Suppressor macrophage treated with lipopolysaccharide for 4 hours (primary cell): ENCODE measurements at places on chromosomes 6 and 20.

DNA sequence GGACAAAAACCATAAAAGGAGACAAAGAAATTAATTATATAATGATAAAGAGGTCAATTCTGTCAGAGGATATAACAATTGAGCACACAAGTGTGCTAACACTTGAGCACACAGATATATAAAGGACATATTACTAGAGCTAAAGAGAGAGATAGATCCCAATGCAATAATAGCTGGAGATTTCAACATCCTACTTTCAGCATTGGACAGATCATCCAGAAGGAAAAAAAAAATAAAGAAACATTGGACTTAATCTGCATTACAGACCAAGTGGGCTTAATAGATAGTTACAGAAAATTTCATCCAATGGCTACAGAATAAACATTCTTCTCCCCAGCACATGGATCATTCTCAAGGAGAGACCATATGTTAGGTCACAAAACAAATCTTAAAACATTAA lies 9.9 kb downstream of the VNN1 start:
- no peak for DNase-seq

- DNase-seq: peak; percentile 22
Observed at GRCh38 chr6:34616227-34616585, 60.1 kb upstream of the SPDEF start.

DNA sequence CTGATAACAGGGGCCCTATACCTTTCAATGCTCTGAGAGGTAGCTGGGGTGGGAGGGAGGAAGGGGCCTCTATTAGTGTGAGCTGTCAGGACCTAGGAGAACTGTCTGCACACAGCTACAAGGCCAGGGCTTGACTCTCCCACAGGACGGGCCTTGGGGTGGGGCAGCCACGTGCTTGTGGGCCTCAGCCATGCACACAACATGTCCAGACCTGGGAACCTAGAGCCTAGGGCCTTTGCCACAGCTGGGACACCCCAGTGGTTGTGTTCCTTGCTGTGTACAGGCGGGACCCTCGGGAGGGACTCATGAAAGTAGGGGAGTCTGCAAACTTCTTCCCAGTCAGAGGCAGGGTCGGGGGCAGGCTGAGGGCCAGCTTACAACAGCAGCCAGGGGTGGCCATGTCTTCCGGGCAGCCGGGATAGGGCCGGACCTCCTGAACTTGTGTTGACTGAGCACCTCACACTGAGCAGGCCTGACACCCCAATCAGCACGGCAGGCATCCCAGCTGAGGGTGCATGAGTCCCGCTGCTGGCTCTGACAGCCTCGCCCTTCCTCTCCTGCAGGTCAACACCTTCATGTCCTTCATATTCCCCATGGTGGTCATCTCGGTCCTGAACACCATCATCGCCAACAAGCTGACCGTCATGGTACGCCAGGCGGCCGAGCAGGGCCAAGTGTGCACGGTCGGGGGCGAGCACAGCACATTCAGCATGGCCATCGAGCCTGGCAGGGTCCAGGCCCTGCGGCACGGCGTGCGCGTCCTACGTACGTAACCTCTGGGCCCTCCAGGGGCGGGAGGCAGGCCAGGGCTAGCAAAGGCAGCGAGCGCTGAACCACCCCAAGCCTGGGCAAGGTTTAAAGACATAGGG lies 41.9 kb upstream of the MRGBP start:
- DNase-seq: no peak

DNA sequence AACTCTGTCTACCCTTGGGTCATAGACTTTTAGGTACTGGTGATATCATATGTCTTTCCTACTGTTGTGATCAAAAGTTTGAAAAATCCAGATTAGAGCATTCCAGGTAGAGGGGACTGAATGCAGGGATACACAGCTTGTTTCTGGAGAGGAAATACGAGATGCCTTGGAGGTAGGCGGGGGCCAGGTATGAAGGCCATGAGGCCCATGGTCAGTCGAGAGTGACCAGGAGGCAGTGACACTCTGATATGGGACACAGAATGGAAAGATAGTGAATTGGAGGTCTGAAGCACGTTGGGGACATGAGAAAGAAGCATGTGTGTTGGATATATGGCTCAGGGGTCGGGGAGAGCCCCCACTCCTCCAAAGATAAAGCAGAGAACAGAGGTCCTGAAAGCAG lies 16.1 kb upstream of the SRSF3 start:
- DNase-seq: no peak

DNA sequence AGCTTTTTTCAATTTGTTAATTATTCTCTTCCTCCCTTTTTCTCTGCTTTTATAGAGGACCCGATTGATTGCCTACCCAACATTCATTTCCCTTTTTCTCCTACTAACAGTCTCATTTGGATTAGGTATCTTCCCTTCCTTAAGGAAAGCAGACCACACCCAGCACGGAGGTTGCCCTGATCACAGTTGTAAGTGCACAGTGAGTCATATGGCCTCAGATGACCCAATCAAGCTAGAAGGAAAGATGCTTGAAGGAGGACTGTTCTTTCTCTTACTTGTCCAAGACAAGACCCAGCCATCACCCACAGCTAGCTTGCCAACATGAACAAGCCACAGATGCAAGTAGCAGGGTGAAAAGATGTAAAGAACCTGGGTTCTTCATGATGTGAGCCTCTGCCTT lies 518.6 kb downstream of the PKHD1 start:
- no peak for DNase-seq

DNA sequence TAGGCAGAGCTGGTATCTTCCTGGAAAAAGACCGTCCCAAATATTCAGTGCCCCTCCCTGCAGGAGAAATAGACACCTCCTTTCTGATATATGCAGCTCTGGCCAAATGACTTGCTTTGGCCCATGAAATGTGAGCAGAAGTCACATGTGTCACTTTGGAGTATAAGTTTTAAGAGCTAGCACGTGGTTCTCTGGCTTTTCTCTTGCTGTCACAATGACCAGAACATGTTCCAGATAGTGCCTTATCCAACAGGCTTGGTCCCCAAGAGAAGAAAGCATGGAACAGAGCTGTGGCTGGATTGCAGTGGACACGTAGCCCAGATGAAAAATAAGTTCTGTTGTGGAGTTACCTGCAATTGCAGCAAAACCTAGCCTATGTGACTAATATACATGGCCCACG lies 40.4 kb downstream of the UNC5CL start:
- no peak for DNase-seq

DNA sequence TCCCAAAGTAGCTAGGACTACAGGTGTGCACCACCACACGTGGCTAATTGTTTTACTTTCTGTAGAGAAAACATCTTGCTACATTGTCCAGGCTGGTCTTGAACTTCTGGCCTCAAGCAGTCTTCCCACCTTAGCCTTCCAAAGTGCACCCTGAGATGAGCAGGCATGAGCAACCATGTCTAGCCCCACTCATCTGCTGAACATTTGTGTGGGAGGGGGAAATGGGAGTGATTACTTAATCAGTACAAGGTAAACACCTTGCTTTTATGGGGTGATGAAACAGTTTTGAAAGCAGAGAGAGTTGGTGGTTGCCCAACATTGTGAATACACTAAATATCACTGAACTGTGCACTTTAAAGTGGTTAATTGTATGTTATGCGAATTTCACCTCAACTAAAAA lies 5.3 kb downstream of the APMAP start:
- no peak for DNase-seq

GRCh38 chr20:24779946-24780345 lies 169.1 kb upstream of the CST7 start:
- DNase-seq: no peak

DNA sequence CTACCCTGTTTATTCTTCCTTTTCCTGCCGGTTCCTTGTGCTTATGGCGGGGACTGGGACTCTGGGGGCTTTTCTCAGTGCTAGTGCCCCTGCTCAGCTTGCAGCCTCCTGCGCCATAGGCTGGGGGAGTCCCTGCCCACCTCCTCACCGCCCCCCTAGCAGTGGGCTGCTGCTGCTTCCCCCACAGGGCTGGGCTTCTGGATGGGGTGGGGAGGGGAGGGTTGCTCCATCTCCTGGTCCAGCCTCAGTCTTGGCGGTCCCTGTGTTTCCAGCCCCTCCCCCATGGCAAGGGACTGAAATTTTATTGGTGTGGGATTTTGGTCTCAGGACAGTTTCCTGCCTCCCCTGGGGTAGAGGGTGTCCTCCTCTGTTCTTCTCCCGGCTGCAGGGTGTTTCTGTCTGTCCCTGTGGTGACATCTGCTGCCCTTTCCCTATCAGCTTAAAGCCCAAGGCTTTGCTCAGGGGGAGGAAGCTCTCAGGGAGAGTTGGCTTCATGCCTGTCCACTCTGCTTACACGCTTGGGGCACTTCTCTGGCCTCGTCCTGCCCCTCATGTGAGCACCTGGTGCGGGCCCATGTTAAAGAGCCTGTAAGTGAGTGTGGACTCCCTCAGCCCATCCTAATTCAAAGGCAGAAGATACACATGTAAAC lies 100.6 kb downstream of the HIVEP1 start:
- no peak for DNase-seq

GRCh38 chr6:126152372-126152745 lies 166.0 kb downstream of the TRMT11 start:
- no peak for DNase-seq

DNA sequence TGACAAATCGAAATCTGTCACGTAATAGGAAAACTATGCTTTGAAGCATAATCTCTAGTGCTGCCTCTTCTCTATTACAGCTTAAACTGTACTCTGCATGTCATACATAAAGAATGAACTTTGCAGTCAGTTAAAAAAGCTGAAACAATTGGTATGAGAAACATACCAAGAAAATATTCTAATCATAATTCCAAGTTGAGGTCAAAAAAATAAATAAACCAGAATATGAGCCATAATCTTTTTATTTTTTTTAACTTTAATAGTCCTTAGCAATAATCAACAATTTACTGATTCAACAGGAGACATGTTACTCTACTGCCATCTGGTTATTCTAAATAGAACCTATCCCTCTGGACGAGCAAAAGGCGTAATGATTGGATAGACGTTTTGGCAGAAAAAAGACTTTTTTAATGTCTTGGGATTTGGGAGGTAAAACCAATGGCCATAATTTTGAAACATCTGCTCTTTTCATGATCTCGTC lies 224.4 kb upstream of the FLRT3 start:
- no peak for DNase-seq

DNA sequence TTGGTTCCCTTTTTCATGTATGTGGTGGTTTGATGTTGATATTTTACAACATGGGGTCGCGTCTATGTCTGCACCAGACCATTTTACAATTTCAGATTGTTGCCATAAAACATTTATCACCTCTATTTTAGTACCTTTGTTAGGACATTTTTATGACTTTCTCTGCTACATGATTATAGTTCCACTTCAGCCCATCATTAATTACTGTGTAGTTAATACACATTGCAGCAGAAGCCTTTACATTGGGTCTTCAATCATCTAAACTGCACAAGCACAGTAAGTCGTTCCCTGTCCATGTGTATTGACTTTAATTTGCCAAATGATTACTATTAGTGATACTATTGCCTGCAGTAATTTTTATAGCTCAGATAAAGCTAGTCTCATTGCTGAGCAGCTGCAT lies 15.7 kb upstream of the TMEM217 start:
- no peak for DNase-seq

DNA sequence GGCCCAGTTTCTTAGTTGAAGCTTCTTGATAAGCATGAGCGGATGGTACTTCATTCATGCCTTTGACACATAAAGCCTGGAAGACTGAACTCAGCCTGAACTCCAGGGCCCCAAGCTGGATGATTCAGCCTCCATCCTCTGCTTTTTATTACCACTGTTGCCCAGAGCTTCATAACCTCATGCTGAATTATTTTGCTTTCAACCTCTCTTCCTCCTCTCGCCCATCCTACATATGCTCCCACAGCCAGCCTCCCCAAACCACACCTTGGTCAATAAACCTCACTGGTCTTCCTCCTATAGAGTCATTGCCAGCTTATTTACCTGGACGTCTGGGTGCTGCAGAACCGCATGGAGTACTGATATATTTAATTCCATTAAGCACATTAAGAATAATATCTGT lies 59.4 kb downstream of the SLC35B3 start:
- DNase-seq: no peak

- DNase-seq: no peak
Observed at GRCh38 chr20:34977365-34978091, 21.9 kb downstream of the MYH7B start.

- no peak for DNase-seq
Observed at GRCh38 chr20:16580620-16581019, 7.4 kb upstream of the KIF16B start.

- DNase-seq: no peak
Observed at GRCh38 chr6:1279065-1279464, 32.8 kb upstream of the FOXQ1 start.

GRCh38 chr6:20610636-20611370 lies 76.5 kb downstream of the CDKAL1 start:
- DNase-seq: no peak

DNA sequence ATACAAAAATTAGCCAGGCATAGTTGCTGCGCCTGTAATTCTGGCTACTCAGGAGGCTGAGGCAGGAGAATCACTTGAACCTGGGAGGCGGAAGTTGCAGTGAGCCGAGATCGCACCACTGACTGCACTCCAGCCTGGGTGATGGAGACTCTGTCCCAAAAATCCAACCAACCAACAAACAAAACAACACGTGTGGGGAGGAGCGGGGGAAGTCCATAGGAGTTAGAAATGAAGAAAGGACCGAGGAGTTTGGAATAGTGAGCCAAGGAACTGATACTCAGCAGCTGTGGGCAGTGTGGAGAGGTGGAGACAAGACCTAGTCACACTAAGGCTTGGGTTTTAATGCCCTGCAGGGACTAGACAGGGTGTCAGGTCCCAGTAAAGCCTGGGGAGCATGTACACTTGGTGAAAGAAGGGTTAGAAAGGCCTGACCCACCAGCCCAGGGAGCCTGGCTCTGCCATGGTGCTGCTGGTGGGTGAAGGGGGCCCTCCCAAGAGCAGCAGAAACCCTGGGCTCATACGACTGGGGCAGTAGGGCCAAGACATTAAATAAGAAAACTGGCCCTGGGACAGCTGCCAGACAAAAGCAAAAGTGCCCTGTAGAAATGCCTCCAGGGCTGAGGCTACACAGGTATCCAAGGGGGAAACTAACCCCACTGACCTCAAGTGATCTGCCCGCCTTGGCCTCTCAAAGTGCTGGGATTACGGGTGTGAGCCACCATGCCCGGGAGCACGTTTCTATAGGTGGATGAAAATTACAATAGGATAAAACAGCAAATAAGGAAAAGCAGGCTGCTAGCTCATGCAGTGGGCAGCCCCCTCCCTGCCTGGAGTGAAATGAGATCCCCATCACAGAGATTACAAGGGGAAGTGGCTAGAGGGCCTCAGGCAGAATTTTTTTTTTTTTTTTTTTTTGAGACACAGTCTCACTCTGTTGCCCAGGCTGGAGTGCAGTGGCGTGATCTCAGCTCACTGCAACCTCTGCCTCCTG lies 58.0 kb downstream of the MYH7B start:
- DNase-seq: no peak

GRCh38 chr20:63856098-63856511 lies 5.2 kb upstream of the ABHD16B start:
- no peak for DNase-seq

DNA sequence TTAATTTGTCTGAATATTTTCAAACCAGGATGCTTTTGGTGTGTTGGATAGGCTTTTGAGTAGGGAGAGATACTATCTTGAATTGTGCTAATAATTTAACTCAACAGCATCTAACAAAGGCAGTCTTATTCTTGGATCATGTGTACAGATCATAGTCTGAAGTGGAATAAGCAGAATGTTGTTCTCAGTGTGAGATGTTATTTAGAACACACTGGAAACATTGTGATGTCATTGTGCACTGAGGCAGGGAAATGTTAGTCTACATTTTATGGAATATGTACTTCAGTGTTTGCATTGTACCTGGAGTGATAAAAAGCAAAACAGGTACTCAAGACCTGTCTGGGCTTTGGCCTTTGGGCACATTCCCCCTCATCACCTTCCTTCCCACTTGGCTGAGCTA lies 35.0 kb downstream of the RNF144B start:
- DNase-seq: no peak

- DNase-seq: no peak
Observed at GRCh38 chr6:18025596-18025995, 38.2 kb upstream of the KIF13A start.
